ENCODE measurements at places on chromosomes 5 and 9.

DNA sequence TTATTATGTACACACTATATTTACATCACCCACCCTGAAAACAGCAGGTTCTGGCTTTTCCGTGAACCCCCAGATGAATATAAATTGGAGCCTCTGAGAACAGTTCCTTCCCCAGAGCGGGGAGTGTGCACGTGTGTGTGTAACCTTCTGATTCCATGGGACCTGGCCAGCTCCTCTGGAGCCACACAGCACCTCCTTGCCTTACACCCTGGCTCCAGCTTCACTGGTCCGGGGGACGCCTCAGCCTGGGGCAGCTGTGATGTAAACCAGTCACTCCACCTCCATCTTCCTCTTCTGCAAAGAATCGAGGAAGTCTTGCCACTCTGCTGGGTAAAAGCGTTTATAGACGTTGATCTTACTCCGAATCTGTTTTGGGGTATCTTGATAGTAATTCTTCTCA is 4.4 kb downstream of the NOP16 start:
- DNase-seq, result no peak

DNA sequence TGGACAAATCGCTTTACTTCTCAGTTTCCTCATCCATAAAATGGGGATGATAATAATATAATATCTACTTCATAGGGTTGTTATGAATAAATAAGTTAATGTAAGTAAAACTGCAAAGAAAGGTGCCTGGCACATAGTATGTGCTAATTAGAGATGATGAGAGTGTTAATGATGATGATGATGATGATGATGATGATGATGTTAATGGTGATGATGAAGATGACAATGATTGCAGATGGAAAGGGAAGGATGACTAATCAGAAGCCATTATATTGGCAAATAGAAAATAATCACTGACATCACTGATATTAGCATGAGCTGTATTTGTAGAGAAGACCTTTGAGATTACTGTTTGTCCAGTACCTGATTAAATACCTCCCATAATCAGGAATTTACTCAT is 20.6 kb downstream of the RAD1 start:
- DNase-seq, result no peak

DNA sequence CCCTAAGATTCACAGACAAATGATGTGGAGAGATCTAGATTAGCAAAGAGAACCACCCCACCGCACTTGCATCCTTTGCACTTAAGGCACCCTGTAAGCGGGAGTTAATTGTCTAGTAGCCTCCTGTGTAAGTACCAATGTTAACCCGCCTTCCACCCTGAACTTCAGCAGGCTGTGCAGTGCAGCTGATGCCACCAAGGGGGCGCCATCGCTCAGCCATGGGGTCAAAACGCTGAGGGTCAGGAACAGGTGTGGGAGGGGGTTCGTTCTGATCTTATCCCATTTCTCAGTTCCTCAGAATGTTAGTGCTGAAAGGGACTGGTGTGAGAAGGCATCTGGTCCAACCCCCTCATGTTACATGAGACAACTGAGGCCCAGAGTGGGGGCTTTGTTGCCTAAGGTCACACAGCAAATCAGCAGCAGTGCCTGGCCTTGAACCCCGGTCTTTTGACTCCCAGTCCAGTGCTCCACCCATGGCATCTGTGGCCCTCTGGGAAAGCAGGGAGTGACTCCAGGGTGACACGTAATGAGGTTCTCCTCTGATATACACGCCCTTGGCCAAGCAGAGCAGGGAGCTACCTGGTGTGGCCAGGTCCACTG is 57.3 kb downstream of the CYFIP2 start:
- DNase-seq, result no peak

GRCh38 chr9:27395484-27395921 is 98.6 kb upstream of the EQTN start:
- no peak for DNase-seq

- DNase-seq, result no peak
These were observed 25.2 kb downstream of the RALGPS1 start for GRCh38 chr9:126939821-126940221.

DNA sequence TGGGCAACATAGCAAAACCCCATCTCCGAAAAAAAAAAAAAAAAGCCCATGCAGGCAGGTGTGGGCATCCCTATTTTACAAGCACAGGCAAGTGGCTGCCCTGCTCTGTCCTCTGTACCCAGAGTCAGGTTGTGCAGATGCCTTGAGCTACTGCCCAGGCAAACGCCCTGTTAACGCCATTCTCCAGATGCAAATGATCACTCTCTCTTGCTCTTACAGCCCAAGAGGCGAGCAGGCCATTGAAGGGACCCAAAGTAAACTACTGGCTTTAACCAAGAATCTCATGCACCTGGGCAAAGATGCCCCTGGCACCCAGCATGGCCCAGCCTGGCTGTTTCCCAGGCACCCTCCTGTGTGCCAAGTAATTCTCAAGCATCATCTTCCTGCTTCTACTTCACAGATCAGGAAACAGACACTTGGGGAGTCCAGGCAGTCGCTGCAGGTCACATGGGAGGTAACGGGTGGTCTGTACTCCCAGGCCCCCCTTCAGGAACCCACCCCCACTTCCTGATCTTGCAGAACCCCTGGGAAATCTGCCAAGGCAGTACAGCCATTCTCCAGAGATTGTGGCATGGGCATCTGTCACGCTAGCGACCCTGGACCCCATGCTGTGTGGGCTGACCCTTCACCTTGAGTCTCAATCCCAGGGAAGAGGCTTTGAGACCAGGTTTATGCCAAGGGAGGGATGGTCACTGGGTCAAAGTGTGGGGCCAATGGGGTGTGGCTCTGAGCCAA is 14.2 kb downstream of the EEIG1 start:
- no peak for DNase-seq

GRCh38 chr5:84568171-84568570 is 183.5 kb upstream of the EDIL3 start:
- DNase-seq, result no peak

DNA sequence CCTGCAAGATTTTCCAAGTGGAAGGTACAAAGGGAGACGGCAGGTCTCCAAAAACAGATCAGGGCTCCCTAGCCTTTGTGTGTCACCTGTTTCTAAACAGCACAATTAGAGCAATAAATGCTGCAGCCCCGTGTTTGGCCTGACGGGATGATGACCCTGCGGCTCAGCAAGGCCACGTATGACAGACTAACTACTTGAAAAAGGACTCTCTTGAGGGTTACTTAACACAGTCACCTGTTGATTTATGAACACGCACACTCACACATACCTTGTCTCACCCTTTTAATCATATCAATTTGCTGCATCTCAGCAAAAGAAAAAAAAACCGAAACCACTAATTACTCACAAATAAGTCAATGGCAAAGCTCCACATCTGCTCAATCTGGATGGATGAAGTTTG is 199.6 kb upstream of the GAS1 start:
- DNase-seq, result no peak

- DNase-seq, result no peak
These were observed 5.7 kb downstream of the TGFBI start for GRCh38 chr5:136034492-136034891.

- no peak for DNase-seq
These were observed 728 bp upstream of the SLC1A1 start for GRCh38 chr9:4489562-4489918.

DNA sequence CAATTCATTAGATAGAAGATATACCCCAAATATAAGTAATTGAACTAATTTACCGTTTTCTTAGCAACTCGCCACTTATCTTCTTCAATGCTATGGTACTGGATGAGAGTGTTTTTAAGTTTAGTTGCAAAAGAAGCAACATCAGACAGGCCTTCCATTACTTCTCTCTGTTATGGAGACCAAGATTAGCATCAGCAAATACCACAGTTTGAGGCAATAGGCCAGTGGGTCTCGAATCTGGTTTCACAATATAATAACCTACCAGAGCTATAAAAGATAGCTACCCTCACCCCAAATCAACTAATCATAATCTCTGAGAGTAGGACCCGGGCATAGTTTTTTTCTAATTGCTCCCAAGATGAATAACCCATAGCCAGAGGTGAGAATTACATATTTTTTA is 5.1 kb downstream of the STARD4 start:
- DNase-seq, result no peak

DNA sequence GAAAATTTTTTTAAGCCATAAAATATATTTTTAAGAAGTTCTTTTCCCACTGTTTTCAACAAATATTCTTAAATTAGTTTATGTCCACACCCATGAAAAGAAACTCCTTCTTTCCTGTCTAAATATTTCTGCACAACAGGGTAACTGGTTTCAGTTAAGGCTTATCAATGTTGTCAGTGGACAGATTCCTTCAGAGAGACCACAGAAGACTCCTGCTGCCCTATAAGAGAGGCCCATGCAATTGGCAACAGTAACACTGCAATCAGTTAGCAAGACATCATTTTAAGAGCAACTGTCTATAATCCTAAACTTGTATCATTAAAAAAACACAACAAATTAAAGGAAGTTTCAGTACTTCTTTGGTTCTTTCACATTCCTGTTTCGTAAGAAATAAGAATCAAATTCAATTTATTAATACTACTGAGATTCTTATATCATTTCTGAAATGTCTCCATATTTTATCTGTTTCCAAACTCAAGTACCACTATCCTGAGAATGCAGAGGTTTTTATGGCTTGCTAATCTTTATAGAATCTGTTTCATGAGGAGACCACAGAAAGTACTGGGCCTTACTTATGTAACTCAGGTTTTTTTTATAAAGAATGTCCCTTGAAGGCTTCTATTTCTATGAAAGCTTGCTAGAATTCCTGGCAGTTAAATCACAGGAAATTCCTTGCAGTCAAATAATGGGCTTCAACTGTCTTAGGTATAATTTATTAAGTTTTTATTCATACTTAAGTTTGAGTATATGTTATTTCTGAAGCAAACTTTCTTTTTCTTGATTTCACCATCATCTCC is 240.2 kb downstream of the RFX3 start:
- DNase-seq, result no peak

GRCh38 chr5:42520957-42521356 is 97.7 kb downstream of the GHR start:
- DNase-seq, result no peak

- DNase-seq, result no peak
These were observed 615.7 kb upstream of the MEF2C start for GRCh38 chr5:89498699-89499098.

GRCh38 chr5:143172739-143173138 is 230.7 kb downstream of the NR3C1 start:
- DNase-seq, result no peak

- no peak for DNase-seq
These were observed 93.0 kb upstream of the FSTL4 start for GRCh38 chr5:133705331-133705730.

DNA sequence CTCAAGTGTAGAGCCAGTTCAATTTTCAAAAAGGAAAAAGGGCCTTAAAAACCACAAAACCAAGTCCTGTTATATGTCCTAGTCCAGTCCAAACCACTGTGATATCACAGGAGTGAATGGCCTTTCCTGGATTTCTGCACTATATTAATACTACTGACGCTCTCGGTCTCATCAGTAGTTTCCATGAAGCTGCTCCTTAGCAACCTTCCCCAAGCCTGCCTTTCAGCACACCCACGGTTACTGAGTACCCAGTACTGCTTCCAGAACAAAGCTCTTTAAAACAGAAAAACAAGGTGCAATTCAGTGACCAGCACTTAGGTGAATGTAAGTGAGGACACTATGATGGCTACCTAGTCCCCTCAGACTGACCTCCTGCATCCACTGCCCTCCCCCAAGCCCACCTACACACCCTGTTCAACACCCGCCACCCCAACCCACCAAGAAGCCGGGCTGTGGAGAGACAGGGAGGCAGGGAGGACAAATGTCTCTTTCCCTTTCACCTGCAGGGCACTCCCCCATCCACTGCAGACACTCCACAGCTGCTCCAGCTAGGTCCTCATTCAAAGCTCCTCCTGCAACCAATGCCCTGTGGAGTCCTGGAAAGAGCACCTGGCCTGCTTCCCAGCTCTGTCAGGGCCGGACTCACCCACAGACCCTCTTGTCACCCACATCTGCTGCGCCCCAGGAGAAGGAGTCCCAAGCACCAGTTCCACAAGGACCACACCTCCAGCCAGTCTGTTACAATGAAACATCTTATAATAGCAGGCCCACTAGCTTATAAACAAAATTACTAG is 25.9 kb downstream of the PSMB7 start:
- DNase-seq, result no peak

- no peak for DNase-seq
These were observed 3.7 kb upstream of the EGR1 start for GRCh38 chr5:138461343-138462125.

DNA sequence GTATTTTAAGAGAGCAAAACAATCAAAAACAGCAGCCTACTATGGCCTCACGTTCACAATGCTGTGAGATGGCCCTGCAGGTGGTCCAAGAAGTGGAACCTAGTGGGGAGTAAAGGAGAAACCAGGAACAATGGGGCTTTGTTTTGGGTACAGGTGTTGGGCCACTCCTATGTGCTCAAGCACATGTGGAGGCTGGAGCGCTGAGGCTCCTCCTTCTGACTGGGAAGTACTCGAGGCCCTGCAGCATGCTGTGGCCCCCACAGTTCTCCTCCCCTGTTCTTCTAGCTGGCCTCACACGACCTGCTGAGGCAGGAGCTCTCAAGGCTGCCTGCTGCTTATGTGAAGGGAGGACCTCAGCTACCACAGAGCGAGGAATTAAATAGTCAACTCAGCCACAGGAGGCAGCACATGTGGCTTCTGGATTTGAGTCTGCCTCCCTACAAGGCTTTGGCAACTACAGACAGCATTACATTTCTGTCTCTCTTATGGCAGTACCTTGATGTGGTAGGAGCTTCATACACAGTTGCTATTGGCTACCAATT is 482.3 kb downstream of the SPOCK1 start:
- no peak for DNase-seq

GRCh38 chr9:79524266-79524665 is 47.5 kb upstream of the TLE4 start:
- no peak for DNase-seq

DNA sequence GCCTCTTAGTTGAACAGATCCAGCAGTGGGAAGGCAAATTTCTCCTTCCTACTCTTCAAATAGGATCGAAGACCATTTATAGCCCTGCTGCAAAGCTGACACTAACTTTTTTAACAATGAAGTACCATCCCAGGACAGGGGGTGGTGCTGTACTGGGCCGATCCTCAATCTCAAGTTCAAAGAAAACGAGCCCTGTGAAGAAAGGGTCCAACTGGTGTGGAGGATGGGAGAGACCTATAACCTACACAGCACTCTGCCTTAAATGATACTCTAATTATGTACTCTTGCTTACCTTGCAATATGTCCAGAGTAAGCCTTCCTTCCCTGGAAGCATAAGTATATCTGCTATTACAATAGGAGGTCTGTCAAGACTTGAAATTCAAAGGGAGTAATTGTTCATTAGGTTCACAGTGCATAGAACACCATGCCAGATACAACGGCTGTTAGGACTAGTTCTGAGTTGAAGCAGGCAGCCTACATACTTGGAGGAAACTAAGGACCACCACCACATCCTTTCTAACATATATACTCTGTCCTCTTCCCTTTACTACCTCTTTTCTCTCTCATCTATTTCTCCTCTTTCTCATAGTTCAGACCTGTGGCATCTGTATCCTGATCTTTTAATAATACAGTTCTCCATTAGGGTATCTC is 6.2 kb downstream of the ETF1 start:
- no peak for DNase-seq

- no peak for DNase-seq
These were observed 478.8 kb downstream of the CETN3 start for GRCh38 chr5:89930591-89931392.

GRCh38 chr9:114503009-114503408 is 2.3 kb downstream of the WHRN start:
- no peak for DNase-seq
